ENCODE measurements at places on chromosomes 2 and 18.

DNA sequence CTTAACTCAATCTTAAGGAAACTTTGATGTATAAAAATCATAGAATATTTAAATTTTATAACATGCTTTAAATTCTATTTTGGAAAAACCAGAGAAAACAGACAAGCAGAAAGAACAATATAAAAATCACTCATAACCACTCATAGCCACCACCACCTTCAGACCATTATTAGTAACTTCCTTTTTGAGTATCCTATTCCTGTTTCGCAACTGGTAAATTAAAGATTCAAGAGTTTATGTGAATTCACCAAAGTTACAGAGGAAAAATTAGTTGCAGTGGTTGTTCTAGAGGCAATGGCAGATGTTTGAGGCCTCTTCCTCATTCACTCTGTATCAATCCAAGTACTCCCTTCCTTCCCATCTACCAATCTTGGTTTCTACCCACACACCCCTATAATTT, 49.3 kb upstream of the PROKR1 start:
- no peak for DNase-seq

DNA sequence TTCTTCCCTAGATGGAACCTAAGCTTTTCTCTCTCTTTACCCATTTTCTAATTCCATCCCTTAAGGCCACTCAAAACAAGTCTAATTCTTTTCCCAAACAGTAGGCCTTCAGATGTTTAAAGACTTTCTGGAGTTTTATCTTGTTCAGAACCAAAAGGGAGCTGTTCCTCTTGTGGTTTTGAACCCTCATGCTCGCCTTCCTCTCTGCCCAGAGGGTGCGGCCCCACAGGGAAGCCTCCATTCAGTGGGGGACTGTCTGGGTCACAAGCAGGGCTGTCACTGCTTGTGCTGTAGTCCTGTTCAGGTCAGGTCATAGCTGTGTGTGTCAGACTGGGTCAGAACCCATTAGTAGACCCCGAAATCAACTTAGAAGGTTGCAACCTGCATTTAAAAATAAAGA, 56.5 kb downstream of the TET3 start:
- no peak for DNase-seq

GRCh38 chr18:72336786-72337185, 207.4 kb downstream of the CBLN2 start:
- no peak for DNase-seq

DNA sequence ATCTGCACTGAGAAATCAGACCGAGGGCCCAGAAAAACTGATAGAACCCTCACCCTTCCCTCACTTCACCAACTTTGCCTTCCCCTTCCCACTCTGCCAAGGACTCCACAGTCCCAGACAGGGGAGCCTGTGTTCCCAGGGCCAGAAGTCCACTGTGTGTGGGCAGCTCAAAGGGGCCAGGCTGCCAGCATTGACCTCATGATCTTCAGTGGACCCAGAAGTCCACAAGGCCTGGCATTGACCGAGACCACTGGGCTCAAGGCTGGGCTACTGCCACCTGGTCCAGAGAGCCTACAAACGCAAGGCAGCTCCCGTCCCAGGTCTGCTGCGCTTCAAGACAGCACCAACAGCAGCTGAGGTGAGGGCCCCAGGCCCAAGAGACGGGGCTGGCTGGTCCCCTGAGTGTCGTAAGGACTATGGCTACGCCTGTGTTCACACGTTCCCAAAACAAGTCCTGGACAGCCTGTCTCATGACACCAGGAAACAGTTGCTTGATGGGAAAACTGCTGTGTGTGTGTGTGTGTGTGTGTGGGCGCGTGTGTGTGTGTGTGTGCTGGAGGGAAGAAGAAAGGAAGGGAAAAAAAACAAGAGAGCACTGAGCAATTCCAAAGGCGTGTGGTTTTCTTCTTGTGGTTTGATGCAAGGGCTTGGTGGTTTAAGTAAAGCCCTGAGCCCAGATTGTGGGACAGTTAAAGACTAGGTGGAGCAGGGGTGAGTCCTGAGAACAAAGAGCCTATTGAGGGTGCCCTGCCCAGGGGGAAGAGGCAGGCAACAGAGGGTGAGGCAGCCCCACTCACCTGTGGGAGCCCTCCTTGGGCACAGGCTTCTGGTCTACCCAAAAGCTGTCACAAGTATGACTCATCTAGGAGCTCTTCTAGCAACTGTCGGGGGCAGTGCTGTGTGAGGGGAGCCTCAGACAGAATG, 46.6 kb upstream of the ZBTB7C start:
- DNase-seq: no peak

DNA sequence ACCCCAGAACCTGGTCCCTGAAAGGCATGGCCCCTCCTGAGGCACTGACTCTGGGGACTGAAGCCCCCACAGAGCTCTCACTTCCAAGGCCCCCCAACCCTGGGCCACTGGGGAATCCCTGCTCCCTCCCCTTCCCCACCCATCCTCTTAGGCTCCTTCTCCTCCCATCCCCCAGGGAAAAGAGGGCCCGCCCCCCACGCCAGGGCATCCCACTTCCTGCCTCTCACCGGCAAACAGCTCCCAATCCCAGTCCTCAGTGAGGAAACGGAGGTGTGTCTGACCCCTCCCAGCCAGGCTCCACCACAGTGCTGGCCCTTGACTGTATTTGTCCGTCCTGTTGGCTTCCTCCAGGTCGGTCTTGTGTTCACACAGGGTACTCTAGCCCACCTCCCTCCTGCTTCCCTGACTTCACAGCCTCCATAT, 35.0 kb upstream of the PTMA start:
- no peak for DNase-seq

- no peak for DNase-seq
Measured at GRCh38 chr2:64605026-64605471, 48.7 kb downstream of the SERTAD2 start.

DNA sequence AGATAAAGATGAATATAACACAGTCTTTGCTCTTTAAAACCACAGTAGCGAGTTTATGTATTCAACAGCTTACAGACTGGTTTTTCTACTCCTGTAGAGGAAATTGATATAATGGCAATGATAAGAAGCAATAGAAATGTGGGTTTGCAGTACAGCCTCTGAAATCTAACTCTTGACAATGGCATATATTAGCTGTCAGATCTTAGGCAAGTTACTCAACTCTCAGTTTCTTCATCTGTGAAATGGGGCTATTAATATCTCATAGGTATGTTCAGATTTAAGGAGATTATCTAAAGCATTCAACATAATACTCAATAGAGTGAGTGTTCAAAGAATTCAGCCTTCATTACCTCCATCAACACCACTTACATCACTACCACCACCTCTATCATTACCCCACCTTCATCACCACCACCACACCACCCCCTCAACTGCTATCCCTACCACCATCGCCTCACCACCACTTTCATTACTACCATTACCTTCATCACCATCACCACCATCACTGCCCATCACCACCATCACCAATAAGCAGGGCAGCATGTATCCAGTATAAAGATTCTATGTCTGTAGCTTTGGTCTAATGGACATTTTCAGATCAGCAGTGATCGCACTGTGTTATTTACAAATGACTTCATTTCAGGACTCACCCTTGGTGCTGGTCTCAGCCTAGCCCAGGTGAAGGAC, 22.7 kb downstream of the AOX1 start:
- DNase-seq: no peak

- no peak for DNase-seq
Measured at GRCh38 chr2:131588152-131588873, 60.6 kb downstream of the CCDC74A start.

GRCh38 chr2:191184457-191184856, 33.7 kb upstream of the STAT4 start:
- no peak for DNase-seq

GRCh38 chr2:172708247-172708646, 27.4 kb upstream of the RAPGEF4 start:
- no peak for DNase-seq

DNA sequence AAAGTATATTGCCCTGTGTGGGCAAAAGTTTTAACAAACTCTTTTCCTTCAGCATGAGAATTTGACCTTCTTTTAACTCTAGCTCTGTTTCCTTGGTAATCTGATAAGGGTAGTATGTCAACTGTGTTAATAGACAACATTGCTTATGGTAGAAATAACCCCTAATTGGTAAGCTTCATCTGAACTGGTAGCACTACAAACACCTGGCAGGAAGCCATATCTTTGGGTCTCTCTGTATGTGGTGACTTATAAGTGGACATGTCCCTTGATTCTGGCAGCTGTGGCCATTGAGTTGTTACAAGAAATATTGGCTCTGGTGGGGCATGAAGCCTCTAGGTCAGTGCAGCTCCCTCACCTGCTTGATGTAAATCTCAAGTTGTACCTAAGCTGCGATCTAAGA, 46.9 kb downstream of the MBD5 start:
- no peak for DNase-seq

DNA sequence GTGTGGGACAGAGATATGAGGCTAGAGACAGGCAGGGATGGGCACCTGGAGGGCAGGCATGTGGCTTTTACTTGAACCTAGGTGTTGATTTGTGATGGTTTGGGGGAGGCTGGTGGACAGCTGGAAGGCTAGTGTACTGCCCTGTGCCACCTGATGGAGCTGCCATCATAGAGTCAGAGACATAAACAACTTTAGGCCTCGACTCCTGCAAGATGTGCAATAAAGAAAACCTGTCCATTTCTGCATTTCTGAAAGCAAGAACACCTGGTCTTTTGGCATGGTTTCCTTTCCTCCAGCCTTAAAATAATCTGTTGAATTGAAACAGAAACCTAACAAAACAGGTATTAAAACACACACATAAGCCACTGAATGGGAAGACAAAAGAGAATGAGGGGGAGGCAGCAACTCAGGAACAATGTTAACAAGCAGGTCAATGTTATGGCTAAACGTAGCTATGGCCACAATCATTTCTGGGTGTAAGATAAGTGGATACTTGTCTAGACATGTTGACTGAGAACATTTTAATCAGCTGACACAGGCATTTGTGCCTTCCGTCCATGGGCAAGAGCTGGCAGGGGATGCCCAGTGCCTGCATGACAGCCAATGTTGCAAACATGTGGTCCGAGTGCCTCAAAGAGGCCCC, 87.8 kb downstream of the KCTD1 start:
- DNase-seq: no peak

GRCh38 chr2:38797250-38797676, 19.3 kb downstream of the GEMIN6 start:
- no peak for DNase-seq

DNA sequence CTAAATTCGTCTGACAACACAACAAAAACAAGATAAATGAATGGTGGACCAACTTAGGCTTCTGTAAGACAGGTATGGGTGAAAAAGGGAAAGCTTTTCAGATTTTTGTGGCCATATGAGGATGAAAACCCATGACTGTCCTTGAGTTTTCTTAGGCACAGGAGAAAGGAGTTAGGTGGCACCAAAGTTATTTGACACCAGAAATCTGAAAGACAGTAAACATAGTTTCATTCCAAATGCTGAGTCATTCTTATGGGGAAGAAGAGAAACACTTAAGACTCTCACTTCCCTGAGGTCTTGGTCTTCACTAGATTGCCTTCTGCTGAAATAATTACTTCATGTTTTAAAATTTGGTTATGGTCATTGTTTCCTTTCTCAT, 5.2 kb upstream of the GPD2 start:
- DNase-seq: no peak

DNA sequence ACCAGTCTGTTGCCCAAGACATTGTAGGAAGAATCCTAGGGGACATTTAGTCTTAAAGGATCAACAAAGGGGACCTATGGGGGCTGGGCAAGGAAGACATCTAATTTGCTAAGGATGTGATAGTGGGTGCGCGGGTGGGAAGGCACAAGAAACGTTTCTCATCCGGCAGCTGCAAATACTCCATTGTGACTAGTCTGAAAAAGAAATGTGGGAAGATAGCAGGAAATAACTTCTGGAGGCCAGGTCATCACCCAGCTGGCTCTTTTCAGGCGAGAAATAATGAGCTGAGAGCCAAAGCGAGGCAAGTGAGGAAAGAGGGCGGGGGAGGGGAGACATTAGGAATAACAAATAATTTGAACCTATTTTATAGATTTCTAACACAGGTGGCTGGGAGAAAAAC, 70.3 kb upstream of the NCK2 start:
- DNase-seq: peak; percentile 46

GRCh38 chr18:8469544-8470130, 139.6 kb upstream of the RAB12 start:
- DNase-seq: no peak

DNA sequence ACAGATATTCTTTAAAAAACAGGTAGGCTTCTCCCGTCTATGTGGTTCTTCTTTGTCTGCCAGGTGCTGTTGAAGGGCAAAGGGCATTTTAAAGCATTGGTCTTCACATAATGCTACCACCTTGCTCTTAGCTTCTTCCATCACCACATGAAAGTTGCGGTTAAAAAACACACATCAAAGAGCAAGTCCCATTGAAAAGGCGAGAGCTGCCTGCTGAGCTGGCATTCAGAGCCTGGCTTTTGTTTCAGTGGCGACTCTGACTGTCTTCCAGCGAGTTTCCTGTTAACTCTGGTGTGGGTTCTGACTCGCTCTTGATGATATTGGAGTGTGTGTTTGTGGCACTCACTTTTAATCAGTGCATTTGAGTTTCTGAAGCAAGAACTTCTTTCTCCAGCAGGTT, 624.9 kb upstream of the FANCL start:
- no peak for DNase-seq

- DNase-seq: no peak
Measured at GRCh38 chr2:168748461-168748860, 54.0 kb upstream of the NOSTRIN start.

- no peak for DNase-seq
Measured at GRCh38 chr2:192026059-192026824, 168.5 kb downstream of the TMEFF2 start.

- no peak for DNase-seq
Measured at GRCh38 chr2:29783666-29784065, 137.7 kb downstream of the ALK start.

- DNase-seq: no peak
Measured at GRCh38 chr18:26656944-26657536, 108.7 kb upstream of the KCTD1 start.

DNA sequence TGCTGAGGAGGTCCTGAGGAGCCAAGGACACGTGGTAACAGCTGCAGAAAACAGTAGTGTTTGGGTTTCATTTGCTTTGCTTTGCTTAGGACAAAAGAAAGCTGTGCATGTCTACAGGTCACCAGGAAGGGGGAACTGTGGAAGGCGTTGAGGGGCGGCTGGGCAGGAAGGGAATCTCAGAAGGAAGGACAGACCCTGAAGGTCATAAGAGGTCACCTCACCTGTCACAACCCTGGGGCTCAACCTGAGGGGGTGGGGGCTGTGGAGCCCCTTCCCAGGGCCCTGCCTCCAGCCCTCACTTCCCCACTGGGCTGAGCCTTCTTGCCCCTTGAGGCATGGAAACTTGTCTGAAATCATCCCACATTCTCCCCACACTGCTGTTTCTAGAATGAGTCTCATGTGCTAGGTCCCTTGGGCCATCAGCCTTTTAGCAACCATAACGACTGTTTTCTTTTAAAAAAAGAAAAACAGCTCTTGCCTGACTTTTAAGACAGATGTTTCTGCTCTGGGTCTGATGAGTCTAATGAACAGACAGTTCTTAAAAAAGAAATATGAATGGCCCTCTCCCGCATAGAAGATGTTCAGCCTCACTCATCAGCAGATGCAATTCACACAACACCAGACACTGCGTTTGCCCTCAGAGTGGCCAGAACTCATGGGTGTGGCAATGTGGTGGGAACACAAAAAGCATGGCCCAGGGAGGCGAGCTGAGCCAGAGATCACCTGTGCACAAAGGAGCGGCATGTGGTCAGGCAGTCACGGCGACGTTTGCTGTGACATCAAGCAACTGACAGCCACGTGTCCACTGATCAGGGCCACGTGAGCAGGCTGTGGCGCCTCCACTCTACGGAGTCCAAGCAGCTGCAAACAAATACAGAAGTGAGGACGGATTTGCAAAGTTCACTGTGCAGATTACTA, 84.0 kb downstream of the SEPTIN10 start:
- no peak for DNase-seq

Measured in left renal pelvis (tissue), 4 donors.